ENCODE measurements at places on chromosomes 16 and 17. TPM values are rescaled to one million over a fixed set of nuclear protein-coding genes. Genes with fewer than 3 reads are reported as not detected.

Gene SLC16A13
- total RNA-seq, result 0.56 TPM

Gene TAT
- total RNA-seq, result not detected

GRCh38 chr16:54290833-54291655 lies 4.5 kb upstream of the IRX3 start:
- DNase-seq, result no peak

DNA sequence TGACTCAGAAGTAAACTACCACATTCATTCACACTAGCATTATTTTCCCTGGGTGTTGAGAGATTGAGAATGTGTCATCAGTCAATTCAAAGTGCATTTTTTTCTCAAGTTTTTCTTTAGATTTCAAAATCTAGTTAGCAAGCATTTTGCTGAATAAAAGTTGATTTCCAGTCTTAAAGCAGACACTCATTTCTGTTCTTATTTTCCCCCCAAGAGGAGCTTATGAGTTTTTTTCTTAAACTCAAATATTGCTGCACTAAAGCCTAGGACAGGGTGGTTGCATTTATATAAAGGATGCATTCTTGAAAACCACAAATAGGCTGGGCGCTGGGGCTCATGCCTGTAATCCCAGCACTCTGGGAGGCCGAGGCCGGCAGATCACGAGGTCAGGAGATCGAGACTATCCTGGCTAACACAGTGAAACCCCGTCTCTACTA lies 15.3 kb downstream of the CDH3 start:
- DNase-seq, result no peak

GRCh38 chr17:4186357-4186881 lies 43.4 kb downstream of the CYB5D2 start:
- DNase-seq, result no peak

DNA sequence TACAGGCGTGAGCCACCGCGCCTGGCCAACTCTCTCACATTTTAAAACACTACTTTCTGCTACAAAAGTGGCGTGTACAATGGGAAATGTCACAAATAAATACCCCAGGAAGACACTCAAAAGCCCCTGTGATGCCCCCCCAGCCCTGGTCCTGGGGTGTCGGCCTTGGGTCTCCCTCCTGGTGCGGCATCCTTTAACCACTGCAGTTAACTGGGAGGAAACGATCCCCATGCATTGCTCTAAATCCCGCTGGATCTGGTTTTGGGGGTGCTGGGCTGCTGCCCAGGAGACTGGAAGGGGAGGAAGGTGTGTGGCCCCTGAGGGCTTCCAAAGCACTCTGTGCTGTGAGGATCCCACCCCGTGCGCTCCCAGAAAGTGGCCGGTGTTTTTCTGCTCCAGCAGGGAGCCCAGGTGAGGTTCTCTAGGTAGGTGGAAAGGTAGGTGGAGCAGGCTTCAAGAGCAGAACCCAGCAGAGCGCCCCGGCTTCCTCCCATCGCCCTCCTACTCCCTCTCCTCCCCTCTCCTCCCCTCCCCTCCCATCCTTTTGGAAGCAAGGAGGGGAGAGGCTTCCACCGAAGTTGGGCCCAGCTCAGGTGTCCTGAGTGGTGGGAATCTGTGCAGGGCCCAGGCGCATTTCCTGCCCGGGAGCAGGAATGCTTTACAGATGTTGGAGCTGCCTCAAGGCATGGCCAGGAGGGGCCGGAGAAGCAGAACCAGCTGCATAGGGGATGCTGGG lies 363.3 kb downstream of the SEC14L1 start:
- no peak for DNase-seq

GRCh38 chr17:4958102-4958501 lies 7.2 kb downstream of the ENO3 start:
- DNase-seq, result no peak

- DNase-seq, result no peak
Observed at GRCh38 chr16:84647828-84648594, at the start of gene KLHL36. Gene KLHL36, plus strand, starts transcription at chr16:84648511. Its CDS starts 2,357 bp downstream, at chr16:84650868.

DNA sequence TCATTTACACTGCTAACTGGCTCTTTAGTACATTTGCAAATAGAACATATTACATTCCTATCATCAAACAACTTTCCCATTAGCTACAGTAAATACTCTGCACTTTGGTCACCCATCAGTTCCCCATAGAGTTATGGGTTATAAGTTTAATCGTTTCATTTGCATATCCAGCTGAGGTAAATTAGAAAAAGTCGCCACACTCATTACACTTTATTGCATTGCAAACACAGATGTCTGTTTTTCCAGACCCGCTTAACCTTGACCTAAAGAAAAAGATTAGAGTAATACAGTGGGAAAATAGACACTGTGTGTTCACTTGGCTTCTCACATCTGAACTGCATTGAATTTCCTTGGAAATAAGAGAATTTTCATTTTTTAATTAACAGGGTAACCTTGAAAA lies 213.1 kb upstream of the PSMD7 start:
- no peak for DNase-seq
